ENCODE measurements at places on chromosomes 4 and X.

GRCh38 chr4:122584519-122584918, 36.3 kb downstream of the IL21 start:
- no peak for DNase-seq

DNA sequence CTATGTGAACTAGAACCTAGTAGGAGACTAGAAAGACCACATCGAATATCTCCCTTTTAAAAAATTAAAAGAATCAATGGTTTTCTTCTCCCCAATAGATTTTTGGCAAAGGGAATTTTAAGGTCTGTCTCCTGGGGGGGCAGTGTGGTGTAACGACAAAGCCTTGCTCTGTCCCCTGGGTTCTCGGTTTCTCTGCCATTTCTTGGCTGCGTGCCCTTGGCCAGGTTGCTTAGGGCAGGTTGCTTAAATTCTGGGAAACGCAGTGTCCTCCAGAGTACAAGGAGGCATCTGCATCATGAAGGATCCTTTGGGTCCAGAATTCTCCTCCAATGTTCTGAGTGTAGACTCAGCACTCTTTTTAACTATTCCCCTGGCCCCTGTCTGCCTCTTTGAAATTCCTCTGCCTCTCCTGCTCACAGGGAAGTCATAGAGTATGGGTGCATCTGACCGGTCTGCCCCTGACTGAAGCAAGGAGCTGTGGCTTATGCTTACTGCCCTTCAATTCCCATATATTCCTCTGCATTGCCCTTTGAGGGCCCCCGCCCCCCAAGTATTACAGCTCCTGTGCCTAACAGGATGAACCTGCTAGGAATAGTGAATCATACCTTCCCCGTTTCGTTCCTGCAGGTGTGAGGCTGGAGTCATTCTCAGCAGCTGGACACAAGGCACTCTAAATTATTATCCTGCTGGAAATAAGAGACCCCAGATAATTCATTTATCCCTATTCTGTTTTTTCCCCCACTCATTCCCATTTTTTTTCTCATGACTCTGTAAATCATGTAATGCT, 2.2 kb downstream of the KIT start:
- no peak for DNase-seq

DNA sequence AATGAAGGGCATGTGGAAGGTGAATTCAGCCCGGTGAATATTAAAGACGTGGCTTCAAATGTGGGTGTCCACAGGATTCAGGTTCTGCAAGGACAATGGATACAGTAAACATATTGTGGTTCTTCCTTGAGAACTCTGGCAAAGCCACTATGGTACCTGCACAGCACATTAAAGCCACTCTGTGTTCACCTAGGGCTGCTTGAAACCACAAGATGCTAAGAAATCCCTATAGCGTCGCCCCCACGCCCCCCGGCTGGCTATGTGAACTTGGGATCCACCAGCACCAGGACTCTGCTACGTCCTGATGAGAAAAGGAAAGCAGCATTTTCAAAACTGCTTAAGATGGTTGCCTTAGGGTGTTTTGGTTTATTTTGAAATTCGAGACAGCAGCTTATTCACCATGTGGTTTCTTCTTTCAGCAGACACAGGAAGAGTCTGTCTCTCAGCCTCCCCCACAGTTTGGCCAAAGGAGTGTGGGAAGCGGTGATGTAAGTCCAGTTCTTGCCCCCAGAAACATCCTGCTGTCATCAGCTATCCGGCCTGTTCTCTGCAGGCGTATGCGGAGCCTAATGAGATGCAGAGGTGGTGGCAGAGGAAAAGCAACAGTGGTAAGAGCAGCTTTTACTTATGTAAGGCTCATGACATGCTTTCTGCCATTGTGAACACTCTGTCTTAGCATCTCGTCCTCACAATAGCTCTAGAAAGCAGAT, 111.5 kb downstream of the AFAP1 start:
- DNase-seq = no peak

GRCh38 chr4:71290476-71290875, 48.3 kb upstream of the SLC4A4 start:
- no peak for DNase-seq

DNA sequence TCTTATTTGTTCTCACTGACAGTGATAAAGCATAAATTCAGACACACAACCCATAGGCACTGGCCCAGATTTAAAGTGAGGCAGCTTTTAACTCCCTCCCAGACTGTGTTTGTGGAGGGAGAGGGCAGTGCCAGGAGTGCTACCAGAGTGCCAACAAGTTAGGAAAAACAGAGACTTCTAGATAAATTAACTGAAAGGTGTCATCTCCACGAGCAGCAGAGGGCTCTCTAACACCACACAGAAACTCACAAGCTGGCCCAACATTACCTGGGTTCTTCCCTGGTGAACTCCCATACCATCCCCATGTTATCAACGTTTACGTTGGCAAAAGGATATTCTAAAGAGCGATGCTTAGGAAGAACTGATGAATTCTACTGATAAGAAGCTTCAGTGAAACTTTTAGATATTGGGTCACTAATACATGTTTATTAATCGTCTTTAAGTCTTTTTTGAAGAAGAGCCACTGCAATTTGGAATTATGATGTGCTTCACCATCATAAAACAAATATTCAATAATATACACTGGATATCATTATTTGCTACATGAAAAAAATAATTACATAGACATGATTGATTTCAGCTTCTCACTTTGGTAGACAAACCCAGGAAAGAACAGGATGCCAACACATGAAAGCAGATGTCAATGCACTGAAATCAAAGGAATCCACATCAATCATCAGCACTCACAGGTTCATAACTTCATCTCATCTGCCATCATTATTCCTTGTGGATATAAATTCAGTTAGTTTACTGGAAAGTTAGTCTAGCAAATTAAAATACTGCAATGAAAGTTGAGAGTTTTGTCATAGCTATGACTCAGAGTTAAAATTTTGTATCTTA, 121.2 kb upstream of the NAP1L5 start:
- DNase-seq = peak; percentile 56
